Lung (tissue), 17 donors: ENCODE measurements at places on chromosomes 13 and 19. TPM values are rescaled to one million over a fixed set of nuclear protein-coding genes. Genes with fewer than 3 reads are reported as not detected.
A peak's percentile ranks its signal among the peaks of the same experiment; 100 is the strongest.

The CYP2A6 gene
- total RNA-seq = 1.7 TPM

The ZNF677 gene
- total RNA-seq = 12.6 TPM

DNA sequence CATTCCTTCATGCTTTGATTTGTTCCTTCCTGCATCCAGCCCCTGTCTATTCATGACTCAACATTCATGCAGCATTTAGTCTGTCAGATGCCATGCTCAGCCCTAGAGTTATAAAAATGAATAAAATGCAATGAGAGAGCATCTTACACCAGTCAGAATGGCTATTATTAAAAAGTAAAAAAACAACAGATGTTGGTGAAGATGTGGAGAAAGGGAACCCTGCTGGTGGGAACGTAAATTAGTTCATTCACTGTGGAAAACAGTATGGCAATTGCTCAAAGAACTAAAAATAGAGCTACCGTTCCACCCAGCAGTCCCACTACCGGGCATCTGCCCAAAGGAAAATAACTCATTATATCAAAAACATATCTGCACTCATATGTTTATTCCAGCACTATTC is 70.0 kb upstream of the GTF3A start:
- no peak for DNase-seq
- no peaks in the 10 kb centered on the region for H3K4me1 ChIP-seq
- no peaks in the 10 kb centered on the region for H3K27me3 ChIP-seq
- no peak overlapping the region for H3K27ac ChIP-seq

The KLK1 gene
- total RNA-seq = not detected

DNA sequence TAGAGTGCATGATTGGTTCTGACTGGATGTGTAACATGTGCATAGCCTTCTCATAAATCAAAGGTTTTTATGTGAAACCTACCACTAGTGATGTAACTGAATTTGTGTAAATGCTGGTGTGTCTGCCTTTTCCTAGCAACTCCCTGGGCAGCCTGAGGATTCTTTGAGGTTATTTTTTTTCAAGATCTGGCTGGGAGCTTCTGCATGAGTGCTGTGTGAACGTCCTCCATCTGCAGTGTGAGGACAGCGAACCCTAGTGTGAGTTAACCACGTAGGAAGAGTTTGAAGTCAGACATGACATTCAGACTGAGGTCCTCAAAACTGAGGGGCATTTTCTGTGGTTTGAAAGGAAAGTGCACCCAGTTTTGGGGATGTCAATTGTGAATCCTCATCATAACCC is 39.9 kb downstream of the DPRX start:
- no peaks in the 10 kb centered on the region for H3K4me1 ChIP-seq
- H3K4me3 ChIP-seq = no peak overlapping the region
- H3K36me3 ChIP-seq = no peaks in the 10 kb centered on the region
- peak; percentile 55 for DNase-seq
- H3K27me3 ChIP-seq = no peaks in the 10 kb centered on the region
- H3K27ac ChIP-seq = no peak overlapping the region

- H3K4me1 ChIP-seq = no peaks in the 10 kb centered on the region
- no peak for DNase-seq
- no peak overlapping the region for H3K27ac ChIP-seq
These were observed 589.9 kb downstream of the GPC5 start for GRCh38 chr13:91988331-91988730.

DNA sequence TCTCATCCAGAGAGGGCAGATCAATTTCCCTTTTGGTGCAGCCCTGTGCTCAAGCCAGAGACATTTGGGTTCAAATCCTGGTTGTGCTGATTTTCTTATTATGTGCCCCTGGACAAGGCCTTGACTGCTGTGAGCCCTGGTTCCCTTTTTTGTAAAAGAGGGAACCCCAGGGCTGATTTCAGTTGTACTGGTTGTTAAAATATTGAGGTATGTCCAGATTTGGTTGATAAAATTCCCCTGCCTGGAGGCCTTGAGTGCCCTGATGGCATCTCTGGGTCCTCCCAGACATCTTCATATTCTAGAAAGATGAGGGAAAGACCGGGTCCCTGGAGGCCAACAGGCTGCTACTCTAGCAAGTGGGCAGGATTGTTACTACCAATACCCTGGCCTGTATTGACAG is 14.4 kb upstream of the PLAUR start:
- no peak for DNase-seq
- no peaks in the 10 kb centered on the region for H3K4me1 ChIP-seq
- H3K36me3 ChIP-seq = no peaks in the 10 kb centered on the region
- H3K27me3 ChIP-seq = no peaks in the 10 kb centered on the region
- no peak overlapping the region for H3K27ac ChIP-seq
- no peak overlapping the region for H3K4me3 ChIP-seq
